ENCODE measurements at places on chromosomes 6 and 20.
A peak's percentile ranks its signal among the peaks of the same experiment; 100 is the strongest.

GRCh38 chr20:3430376-3431069, 23.1 kb upstream of the DNAAF9 start:
- no peak for DNase-seq

DNA sequence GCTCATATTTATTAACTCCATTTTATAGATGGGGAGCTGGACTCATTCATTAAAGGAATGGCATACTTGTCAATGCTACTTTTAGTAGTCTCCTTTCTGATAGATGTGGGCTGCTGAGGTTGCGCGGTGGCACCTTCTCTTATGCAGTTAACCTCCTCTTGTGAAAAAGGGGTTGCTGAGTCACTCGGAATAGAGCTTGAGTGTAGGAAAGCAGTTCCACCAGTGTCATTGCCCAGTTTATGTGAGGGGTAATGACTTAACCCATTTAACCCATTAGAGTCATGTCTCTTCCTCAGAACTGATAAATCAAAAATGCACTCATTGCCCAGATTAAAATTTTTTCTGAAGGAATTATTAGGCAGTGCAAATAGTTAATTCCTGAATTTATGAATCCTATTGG, 6.3 kb downstream of the MAPK14 start:
- DNase-seq, result no peak

DNA sequence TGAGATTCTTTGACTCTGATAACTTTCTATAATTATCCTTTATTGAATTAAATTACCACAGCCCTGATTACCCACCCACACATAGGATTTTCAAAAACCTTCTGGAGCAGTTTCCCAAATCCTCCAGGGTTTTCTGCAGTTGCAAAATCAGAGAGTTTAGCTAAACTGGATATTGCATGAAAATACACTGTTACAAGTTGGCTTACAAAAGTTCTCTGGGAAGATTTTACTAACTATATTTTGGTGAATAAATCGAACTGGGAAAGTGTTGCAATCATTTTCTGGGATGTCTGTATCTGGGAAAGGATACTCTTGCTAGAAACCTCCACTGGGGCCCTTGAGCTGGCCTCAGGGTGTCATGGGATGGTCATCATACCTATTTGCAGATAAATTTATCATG, 97.6 kb upstream of the STMND1 start:
- no peak for DNase-seq

GRCh38 chr20:9353916-9354276, 160.5 kb upstream of the LAMP5 start:
- DNase-seq, result no peak

- no peak for DNase-seq
Measured at GRCh38 chr6:12138936-12139335, 126.8 kb downstream of the HIVEP1 start.

GRCh38 chr6:128395188-128395587, 125.2 kb downstream of the PTPRK start:
- DNase-seq, result no peak

GRCh38 chr6:45293306-45293705, 34.8 kb upstream of the RUNX2 start:
- no peak for DNase-seq

DNA sequence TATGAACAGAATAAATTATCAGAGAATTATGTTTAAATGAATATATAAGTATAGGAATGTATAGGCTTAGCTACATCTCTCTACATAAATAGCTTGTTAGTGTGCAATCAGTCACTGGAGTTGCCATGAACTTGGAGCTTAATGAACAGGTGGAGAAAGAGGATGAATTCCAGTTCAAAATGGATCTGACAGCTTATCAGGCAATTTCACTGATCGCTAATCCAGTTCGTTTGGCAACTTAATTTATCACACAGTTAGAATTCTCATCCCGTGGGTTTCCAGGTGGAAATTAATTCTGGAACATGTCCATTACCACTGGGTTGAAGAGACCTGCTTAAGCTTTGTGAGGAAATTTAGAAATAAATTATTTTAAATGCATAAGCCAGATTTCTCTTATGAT, 118.1 kb downstream of the MACROD2 start:
- DNase-seq, result no peak

DNA sequence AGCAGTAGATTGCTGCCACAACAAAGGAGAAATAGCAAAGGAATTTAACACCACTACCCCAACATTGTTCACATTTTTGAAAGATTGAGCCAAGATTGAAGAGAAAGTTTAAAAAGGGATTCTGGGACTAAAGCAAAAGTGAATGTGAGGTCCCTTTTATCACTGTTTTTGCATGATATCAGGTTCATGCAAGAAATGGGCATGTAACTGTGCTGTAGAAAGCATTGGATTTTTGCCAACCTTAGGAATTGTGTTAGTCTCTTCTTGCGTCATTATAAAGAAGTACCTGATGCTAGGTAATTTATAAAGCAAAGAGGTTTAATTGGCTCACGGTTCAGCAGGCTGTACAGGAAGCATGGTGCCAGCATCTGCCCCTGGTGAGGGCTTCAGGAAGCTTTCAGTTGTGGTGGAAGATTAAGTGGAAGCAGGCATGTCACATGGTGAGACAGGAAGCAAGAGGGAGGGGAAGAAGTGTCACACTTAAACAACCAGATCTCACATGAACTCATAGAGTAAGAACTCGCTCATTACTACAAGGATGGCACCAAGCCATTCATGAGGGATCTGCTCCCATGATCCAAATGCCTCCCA, 4.6 kb upstream of the GJB7 start:
- DNase-seq, result no peak

DNA sequence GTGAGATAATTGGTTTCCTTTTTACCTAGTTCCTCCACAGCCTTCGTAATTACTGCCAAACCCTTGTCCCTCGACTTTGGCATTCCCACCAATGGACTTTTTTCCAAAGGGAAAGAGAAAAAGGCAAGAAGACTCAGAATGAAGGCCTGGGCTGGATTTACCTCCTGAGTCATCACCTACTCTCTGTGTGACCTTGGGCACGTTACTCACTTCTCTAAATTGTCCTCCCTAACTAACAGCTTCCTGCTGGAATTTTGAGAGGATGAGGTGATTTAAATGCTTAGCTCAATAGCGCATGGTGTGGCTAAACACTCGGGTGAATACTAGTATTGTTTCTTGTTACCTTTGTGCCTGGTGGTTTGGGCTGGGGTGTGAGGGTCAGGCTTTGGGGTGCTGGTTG, 146.6 kb downstream of the DHX35 start:
- no peak for DNase-seq

GRCh38 chr6:63597141-63598048, 25.1 kb downstream of the LOC128125822 start:
- DNase-seq, result no peak

DNA sequence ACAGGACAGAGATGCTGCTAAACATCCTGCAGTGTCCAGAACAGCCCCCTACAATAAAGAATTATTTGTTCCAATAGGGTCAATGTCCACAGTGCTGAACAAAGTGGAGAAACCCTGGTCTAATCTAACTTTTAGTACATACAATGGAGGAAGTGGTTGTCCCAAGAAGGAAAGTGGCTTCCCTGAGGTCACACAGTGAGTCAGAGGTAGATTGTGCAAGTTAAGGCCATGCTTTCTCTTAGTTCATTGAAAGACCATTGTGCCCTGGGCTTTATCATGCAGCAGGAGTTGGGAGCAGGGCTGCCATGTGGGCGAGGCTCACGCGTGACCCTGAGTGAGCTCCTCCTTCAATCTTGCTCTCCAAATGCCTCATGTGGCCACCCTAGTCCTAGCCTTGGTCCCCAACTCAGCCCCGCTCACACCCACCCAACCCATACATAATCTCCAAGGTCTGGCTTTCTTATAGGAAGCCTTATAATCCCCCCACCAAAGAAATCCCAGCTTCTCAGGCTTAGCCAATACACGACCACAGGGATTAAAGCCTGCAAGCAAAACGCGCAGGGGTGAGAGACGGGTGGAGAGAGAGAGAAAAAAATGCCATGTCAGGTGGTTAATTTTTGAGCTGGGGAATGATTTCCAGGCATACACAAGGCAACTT, 19.9 kb downstream of the SLC13A3 start:
- no peak for DNase-seq

DNA sequence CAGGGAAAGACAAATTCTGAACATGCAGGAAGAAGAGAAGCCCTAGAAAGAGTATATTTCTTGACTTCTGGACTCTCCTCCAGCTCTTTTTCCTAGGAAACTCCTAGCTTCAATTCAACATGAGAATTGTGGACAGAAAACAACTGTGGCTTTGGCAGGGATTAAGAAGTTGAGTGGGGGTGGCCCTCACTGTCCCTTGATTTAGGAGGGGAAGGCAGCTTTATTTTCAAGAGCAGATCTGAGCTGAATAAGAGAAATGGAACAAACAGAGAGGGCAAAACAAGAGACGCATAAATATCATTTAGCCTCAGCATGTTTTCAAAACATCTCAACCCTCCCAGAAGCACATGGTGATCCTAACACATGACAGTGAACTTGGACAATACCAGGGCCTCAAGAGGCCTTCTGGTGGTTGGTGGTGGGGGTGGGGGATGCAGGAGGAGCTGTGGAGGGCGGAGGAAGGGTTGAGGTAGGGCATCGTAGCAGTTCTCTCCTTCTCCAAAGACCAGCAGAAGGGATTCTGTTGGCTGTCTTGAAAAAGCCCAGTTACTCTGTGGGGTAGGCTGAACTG, 21.1 kb upstream of the TAGAP start:
- no peak for DNase-seq

GRCh38 chr20:45487231-45487635, 17.7 kb downstream of the WFDC2 start:
- no peak for DNase-seq

GRCh38 chr20:19743640-19743995, 14.4 kb upstream of the RIN2 start:
- DNase-seq, result no peak

GRCh38 chr6:79375635-79376337, 141.3 kb upstream of the HMGN3 start:
- no peak for DNase-seq

GRCh38 chr6:111985202-111985731, 68.6 kb upstream of the CCN6 start:
- peak; percentile 94 for DNase-seq

GRCh38 chr6:34207695-34208443, 28.8 kb upstream of the HMGA1 start:
- no peak for DNase-seq

- DNase-seq, result no peak
Measured at GRCh38 chr6:150176659-150177058, 33.8 kb downstream of the PPP1R14C start.

DNA sequence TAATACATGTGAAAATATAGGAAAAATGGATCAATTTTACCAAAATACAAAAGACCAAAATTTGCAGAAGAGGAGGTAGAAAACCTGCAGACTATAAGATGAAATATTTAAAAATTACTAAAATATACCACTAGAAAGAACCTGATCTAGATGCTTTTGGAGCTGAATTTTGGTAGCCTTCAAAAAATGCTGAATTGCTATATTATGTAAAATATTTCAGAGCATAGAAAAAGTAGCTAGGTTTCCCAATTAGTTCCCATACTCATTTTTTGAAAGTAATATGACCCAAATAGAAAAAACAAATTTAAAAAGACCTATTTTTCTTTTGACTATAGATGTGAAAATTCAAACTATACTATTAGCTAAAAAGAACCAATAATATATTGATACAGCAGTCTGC, 3.6 kb upstream of the EPPIN start:
- no peak for DNase-seq

DNA sequence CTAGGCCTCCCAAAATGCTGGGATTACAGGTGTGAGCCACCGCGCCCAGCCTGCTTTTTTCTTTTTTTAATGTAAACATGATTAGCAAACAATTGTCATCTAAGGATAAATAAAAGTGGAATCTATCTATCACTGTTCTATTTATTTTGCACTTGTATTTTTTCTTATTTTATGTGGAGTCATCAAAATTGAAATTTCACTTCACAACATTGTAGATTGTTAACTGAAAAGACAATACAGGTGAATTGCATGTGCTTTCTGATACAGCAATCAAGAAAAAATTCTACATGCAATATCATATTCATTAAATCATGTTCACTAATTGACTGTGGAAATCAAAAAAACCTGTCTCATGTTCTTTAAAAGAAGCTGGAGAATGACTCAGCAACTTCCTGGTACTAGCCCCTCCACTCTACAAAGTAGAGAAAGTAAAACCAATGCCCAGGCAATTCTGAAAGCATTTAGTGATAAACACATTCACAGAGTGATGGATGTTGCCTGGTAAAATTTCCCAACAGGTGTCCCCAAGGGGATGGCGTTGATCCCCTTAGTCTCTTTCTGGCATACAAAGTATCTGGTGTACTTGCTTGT, 10.7 kb upstream of the RFX6 start:
- DNase-seq, result no peak

GRCh38 chr6:35727231-35727934, 9.4 kb upstream of the ARMC12 start:
- DNase-seq, result no peak

DNA sequence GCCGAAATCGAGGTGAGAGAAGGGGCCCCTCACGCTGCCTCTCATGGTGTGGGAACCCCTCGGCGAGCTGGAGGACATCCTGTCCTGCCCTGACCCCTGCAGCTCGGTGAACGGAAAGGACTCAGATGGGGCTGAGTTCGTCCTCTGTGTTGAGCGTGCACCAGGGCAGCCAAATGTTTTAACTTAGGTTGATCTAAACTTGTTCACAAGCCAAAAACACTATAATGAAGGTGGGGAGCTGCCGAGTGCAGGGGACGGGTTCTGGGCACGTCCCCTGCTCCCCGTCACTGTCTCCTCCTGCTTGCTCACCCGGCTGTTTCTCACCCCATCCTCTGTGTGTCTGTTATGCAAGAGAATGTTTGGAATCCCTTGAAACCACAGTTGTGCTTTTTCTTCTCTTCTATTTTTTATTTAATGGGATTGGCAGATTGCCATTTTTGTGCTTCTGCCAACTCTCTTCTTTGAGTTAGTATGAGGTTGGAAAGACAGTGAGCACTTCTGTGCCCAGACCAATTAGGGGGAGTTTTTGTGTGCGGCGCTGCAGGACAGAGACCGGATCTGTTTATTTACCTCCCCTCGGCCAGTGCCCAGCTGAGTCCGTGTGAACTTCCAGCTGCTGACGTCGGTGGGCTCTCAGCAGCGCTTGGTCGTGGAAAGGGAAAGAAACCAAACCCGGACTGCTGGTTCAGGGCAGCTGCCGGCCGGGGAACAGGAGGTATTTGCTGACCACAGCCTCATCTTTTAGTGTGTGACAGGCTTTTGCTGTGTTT, 158.1 kb downstream of the DTNBP1 start:
- peak; percentile 98 for DNase-seq

GRCh38 chr6:138652824-138653223, 120.7 kb upstream of the CCDC28A start:
- no peak for DNase-seq

GRCh38 chr20:4867051-4867450, 134.3 kb downstream of the SLC23A2 start:
- no peak for DNase-seq

- no peak for DNase-seq
Measured at GRCh38 chr20:25081730-25082497, at the start of gene VSX1. TSS of gene VSX1 (minus strand) at chr20:25082141. CDS start at chr20:25082096, 45 bp downstream.

DNA sequence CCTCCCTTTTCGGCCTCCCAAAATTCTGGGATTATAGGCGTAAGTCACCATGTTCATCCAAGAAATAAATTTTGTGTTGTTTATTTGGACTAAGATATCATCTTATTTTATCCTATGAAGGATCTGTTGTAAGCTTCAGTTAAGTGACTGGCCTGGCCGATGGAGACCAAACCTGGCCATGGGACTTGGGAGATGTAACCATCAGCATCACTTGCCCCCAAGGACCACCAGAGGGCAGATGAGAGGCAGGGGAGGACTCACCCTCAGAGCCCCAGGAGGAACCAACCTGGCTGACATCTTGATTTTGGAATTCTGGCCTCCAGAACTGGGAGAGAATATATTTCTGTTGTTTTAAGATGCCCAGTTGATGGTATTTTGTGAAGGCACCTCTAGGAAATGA, 266.7 kb downstream of the CDH26 start:
- no peak for DNase-seq

GRCh38 chr6:120903836-120904235, 430.4 kb downstream of the TBC1D32 start:
- DNase-seq, result no peak
